ENCODE measurements at places on chromosomes 2 and 18.

DNA sequence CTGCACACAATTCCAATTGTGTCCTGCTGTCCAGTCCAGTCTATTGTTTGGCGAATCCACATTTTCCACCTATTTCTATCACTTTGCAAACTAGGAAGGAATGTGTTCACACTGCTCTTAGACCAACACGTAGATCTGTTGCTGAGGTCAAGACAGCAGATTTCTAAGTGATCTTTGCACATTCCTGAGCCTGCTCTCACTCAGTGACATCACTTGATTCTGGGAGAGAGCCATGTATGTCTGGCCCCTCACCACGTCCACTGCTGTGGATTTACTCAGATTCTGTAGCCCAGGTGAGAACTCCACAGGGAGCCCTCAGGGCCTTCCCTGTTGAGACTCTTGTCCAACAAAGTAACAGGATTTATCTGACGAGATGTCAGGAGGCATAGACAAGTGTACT lies 317.2 kb downstream of the TSN start:
- H3K27ac ChIP-seq: no peak overlapping the region
- no peaks in the 10 kb centered on the region for H3K4me1 ChIP-seq
- ATAC-seq: no peak
- no peaks in the 10 kb centered on the region for H3K36me3 ChIP-seq

- H3K27ac ChIP-seq: no peak overlapping the region
- ATAC-seq: no peak
- H3K4me1 ChIP-seq: no peaks in the 10 kb centered on the region
- no peaks in the 10 kb centered on the region for H3K36me3 ChIP-seq
These were observed 58.8 kb upstream of the SLC38A11 start for GRCh38 chr2:165013944-165014619.

DNA sequence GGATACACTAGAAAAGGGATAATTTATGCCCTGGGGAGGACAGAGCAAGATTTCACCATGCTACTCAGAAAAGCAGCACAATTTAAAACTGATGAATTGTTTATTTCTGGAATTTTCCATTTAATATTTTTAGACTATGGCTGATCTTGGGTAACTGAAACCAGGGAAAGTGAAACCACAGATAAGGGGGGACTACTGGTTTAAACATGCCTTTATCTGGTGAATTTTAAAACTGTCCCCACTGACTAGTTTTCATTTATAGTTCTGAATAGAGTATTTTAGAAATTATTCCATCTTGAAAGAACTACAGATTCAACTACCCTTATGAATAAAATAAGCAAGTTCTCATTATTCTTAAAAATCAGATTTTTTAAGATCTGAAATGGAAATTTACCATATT lies 15.0 kb downstream of the NFU1 start:
- H3K4me1 ChIP-seq: no peaks in the 10 kb centered on the region
- H3K36me3 ChIP-seq: peaks cover 64% of the 10 kb centered on the region
- no peak for ATAC-seq
- H3K27ac ChIP-seq: peak overlapping the region; percentile 30
- no peak overlapping the region for H3K4me3 ChIP-seq

DNA sequence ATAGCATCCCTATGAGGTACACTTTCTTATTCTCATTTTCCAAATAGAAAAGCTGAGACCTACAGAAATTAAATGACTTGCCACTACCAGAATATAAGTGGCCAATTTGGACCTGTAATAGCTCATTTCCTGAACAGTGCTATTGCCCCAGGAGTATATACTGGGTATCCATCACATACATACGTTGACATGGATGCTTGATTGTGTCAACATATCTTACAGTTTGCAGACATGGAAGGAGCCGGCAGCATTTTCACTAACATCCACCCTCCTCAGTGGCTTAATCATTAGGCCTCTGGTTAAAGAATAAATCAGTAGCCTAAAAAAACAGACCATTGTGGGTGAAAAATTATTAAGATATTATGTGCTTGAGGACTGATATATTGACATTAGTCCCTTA lies 829.3 kb downstream of the LRP1B start:
- H3K4me1 ChIP-seq: no peaks in the 10 kb centered on the region
- ATAC-seq: no peak
- no peak overlapping the region for H3K4me3 ChIP-seq
- no peaks in the 10 kb centered on the region for H3K27me3 ChIP-seq
- no peak overlapping the region for H3K27ac ChIP-seq
- H3K36me3 ChIP-seq: no peaks in the 10 kb centered on the region

- peak; percentile 11 for ATAC-seq
- H3K4me1 ChIP-seq: peaks cover 15% of the 10 kb centered on the region
- peaks cover 49% of the 10 kb centered on the region for H3K27me3 ChIP-seq
- peak overlapping the region; percentile 76 for H3K4me3 ChIP-seq
- H3K27ac ChIP-seq: no peak overlapping the region
These were observed 508 bp downstream of the CD8A start for GRCh38 chr2:86790134-86790675.

GRCh38 chr2:17805166-17805565 lies 11.1 kb upstream of the MSGN1 start:
- H3K27me3 ChIP-seq: peaks cover 15% of the 10 kb centered on the region
- no peak overlapping the region for H3K4me3 ChIP-seq
- H3K27ac ChIP-seq: no peak overlapping the region
- no peak for ATAC-seq
- no peaks in the 10 kb centered on the region for H3K4me1 ChIP-seq
- no peaks in the 10 kb centered on the region for H3K36me3 ChIP-seq

- no peak for ATAC-seq
- H3K4me1 ChIP-seq: peaks cover 64% of the 10 kb centered on the region
- peak overlapping the region; percentile 93 for H3K27ac ChIP-seq
These were observed 8.6 kb downstream of the XRCC5 start for GRCh38 chr2:216117561-216118340.

DNA sequence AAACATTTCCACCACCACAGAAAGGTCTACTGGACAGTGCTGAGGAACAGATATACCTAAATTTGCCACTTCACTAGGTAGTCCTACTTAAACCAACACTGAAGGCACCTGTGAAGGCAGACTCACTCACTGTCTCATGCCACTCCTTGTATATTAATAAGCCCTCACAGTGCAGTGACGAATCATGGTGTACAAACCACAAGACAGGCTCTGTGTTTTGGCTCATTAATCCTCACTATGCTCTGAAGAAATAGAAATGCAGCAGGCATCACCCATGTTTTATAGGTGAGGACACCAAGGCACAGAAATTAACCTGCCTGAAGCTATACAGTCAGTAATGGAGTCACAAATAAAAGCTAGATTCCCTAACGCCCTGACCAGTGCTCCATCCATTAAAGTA lies 44.3 kb downstream of the BARD1 start:
- no peak overlapping the region for H3K4me3 ChIP-seq
- H3K27me3 ChIP-seq: no peaks in the 10 kb centered on the region
- H3K36me3 ChIP-seq: peaks cover 76% of the 10 kb centered on the region
- ATAC-seq: no peak

DNA sequence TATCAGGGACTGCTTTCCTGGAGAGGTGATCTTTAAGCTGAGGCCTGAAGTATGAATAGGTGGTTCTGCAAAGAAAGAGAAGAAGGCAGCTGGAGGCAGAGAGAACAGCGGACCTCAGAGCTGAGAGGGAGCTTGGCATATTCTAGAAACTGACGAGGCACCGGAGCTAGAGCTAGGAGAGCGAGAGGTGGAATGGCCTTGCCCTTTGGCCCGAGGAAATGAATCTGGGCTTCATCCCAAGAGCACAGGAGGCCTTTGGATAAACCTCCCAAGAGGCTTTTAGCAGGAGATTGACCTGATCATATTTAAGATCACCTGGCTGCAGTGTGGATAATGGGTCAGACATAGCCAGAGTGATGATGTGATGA lies 7.9 kb downstream of the DYSF start:
- H3K4me1 ChIP-seq: no peaks in the 10 kb centered on the region
- no peak overlapping the region for H3K4me3 ChIP-seq
- H3K36me3 ChIP-seq: no peaks in the 10 kb centered on the region
- H3K27me3 ChIP-seq: peaks cover 11% of the 10 kb centered on the region
- no peak overlapping the region for H3K27ac ChIP-seq

- peaks cover 18% of the 10 kb centered on the region for H3K36me3 ChIP-seq
- peak overlapping the region; percentile 48 for H3K27ac ChIP-seq
- H3K27me3 ChIP-seq: no peaks in the 10 kb centered on the region
- peaks cover 69% of the 10 kb centered on the region for H3K4me1 ChIP-seq
- peak overlapping the region; percentile 62 for H3K4me3 ChIP-seq
These were observed 10.7 kb downstream of the ARHGAP15 start for GRCh38 chr2:143139835-143140393.

DNA sequence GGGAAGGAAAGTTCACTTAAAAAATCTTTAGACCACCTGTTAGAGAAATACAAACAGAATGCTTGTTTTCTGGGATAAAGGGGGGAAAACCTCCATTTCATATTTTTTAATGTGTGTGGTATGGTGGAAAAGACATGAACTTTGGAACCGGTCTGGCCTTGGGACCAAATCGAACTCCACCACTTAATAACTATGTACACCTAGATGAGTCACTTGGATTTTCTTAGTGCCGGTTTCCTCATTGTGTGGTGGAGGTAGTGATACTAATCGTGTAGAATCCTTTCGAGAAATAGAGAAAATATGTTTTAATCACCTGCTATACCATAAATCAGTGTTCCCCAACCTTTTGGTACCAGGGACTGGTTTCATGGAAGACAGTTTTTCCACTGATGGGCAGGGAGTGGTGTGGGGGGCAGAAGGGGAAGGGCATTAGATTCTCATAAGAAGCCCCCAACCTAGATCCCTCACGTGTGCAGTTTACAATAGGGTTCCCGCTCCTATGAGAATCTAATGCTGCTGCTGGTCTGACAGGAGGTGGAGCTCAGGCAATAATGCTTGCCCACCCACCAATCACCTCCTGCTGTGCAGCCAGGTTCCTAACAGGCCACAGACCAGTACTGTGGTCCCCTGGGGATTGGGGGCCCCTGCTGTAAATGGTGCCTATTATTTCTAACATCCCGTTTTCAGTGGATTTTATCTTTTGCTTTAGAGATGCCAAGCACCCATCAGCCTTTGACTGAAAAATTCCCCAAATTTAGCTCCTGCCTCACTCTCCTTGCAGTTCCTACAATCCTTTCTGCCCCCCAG lies 308.8 kb downstream of the PRKCE start:
- H3K27me3 ChIP-seq: no peaks in the 10 kb centered on the region
- ATAC-seq: no peak
- no peak overlapping the region for H3K27ac ChIP-seq
- H3K4me3 ChIP-seq: no peak overlapping the region
- no peaks in the 10 kb centered on the region for H3K36me3 ChIP-seq

DNA sequence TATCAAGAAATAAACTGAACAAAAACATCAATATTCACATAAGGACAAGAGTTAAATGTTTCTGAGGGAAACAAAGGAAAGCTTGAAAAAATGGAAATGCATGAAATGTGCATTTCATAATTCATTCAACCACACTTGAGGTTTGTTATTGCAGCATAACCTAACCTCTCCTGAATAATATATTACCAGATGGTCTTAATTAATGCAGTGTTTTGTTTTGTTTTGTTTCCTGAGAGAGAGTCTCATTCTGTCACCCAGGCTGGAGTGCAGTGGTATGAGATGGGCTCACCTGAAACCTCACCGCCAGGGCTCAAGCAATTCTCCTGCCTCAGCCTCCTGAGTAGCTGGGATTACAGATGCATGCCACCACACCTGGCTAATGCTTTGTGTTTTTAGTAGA lies 139.9 kb upstream of the PIEZO2 start:
- no peak overlapping the region for H3K27ac ChIP-seq
- H3K4me3 ChIP-seq: no peak overlapping the region
- H3K27me3 ChIP-seq: peaks cover 7% of the 10 kb centered on the region

DNA sequence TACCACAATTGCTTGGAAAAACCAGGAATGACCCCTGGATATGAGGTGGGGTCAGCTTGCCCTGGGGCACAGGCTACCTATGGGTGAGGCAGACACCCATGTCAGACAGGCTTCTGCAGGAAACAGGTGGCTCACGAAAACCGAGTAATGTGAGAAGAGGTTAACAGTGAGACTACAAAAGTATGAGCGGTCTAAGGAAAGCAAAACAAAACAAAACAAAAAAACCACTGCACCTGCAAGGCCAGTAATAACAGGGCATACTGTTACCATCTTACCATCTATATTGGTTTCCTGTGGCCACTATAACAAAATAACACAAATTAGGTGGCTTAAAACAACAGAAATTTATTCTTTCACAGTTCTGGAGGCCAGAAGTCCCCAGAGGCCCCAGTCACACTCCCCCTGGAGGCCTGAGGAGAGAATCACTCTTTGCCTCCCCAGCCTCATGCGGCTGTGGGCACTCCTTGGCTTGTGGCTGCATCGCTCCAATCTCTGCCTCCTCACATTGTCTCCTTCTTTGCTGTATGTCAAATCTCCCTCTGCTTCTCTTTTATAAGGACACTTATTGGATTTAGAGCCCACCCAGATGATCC lies 86.6 kb upstream of the EPC2 start:
- H3K4me1 ChIP-seq: peaks cover 11% of the 10 kb centered on the region
- no peaks in the 10 kb centered on the region for H3K36me3 ChIP-seq
- ATAC-seq: peak; percentile 47
- no peaks in the 10 kb centered on the region for H3K27me3 ChIP-seq

DNA sequence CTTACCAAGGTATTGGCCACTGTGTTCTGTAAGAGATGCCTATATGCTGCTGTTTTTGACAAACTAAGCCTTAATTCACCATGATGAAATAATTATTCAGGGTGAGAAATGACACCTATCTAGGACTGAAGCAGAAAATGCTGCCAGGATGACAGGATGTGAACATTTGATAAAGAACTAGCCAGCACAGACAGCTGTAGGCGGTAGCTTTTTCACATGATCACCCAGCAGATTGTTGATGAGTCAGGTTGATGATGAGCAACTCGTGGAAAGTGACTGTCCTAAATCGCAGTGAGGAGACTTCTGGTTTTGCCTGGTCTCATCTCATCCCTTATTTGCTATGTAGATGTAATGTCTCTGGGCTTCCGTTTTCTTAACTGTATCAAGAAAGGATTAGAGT lies 144.1 kb downstream of the PRPF40A start:
- peaks cover 5% of the 10 kb centered on the region for H3K27me3 ChIP-seq
- no peak overlapping the region for H3K27ac ChIP-seq
- peak; percentile 96 for ATAC-seq
- H3K4me1 ChIP-seq: peaks cover 4% of the 10 kb centered on the region
- H3K4me3 ChIP-seq: no peak overlapping the region

GRCh38 chr2:140714586-140714985 lies 1416.2 kb downstream of the LRP1B start:
- no peaks in the 10 kb centered on the region for H3K36me3 ChIP-seq
- no peak overlapping the region for H3K27ac ChIP-seq
- ATAC-seq: no peak
- no peaks in the 10 kb centered on the region for H3K27me3 ChIP-seq

GRCh38 chr2:170716851-170717598 lies 1.9 kb downstream of the SP5 start:
- H3K4me1 ChIP-seq: peaks cover 17% of the 10 kb centered on the region
- peak; percentile 35 for ATAC-seq
- H3K27ac ChIP-seq: no peak overlapping the region
- peak overlapping the region; percentile 44 for H3K4me3 ChIP-seq
- peaks cover 20% of the 10 kb centered on the region for H3K36me3 ChIP-seq

GRCh38 chr2:178327516-178327915 lies 123.5 kb downstream of the PRKRA start:
- no peak overlapping the region for H3K4me3 ChIP-seq
- H3K36me3 ChIP-seq: no peaks in the 10 kb centered on the region
- no peaks in the 10 kb centered on the region for H3K4me1 ChIP-seq

Measured in activated T-helper 17 cell treated with anti-CD3 and anti-CD28 coated beads, Interleukin-2, amount 50 U/mL, for 72 hours (primary cell).